BE2C (cell line): ENCODE measurements at places on chromosomes 13 and 19.
A peak's percentile ranks its signal among the peaks of the same experiment; 100 is the strongest.

DNA sequence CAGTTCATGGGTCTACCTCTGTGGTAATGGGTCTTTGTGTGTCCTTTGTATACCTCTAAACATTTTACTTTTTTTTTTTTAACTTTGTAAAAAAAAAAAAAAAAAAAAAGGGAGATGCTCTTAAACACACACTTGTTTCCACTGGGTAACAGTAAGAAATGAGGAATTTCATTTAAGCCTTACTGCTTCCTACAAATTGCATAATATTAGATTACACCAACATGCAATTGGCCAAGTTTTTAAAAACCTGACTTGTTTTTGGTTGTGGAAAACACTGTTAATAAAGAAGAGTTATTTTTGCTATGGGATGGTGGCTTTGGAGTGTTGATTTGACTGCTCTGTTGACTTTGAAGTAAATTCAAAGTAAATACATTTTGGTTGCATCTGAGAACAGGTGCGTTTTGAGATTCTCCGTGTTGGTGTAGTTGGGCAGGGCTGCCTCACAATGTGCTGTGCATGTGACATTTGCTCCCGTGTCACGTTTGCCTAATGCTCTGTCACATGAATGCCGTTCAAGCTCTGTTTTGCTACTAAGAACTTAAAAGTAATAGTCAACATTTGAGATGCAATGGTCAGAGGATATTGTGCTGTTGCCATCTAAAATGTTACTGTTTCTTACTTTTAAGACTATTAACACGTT lies 202.4 kb downstream of the LMO7 start:
- no peak for DNase-seq

- DNase-seq: no peak
Measured at GRCh38 chr13:93455861-93456260, 229.3 kb downstream of the GPC6 start.

GRCh38 chr13:23212671-23213070 lies 31.9 kb downstream of the SGCG start:
- no peak for DNase-seq

DNA sequence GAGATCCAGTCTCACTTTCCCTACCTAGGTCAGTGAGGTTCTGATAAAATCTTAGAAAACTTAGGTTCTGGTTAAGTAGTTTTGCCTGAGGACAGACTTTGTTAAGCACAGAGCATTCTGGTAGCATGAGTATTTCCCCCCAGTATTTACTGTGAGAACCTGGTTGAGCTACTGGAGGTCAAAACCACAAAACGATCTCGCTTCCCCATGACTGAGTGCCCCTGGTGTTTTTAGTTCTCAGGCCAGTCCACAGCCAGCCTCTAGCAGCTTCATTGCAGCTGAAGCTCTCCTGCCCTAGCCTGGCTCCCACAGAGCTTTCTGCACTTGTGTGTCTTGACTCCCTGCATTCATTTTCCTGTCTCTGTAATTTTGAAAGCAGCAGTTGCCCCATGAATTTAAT lies 1138.2 kb downstream of the UQCRFS1 start:
- no peak for DNase-seq

- DNase-seq: no peak
Measured at GRCh38 chr19:50836543-50837195, 3.3 kb upstream of the KLK15 start.

GRCh38 chr19:5987077-5987818 lies 9.3 kb upstream of the RANBP3 start:
- DNase-seq: peak; percentile 76

GRCh38 chr13:29855009-29855408 lies 4.6 kb upstream of the UBL3 start:
- DNase-seq: no peak

- DNase-seq: no peak
Measured at GRCh38 chr13:80560609-80561008, 219.7 kb upstream of the SPRY2 start.

DNA sequence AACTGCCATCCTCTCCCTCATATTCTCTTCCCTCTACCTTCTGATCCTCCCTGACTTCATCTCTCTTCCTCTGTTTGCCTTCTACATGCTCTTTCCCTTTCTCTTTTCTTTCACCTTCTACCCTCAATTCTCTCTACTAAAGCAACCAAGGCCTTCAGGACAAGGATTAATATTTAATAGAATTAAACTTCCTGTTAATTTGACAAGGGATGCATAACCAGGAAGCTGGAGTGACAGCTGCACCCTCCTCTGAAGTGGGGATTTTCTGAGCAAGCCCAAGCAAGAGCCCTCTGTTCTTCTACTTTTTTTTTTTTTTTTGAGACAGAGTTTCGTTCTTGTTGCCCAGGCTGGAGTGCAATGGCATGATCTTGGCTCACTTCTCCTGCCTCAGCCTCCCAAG lies 63.4 kb upstream of the MED4 start:
- DNase-seq: no peak

GRCh38 chr19:4320419-4320818 lies 16.0 kb downstream of the FSD1 start:
- no peak for DNase-seq

- no peak for DNase-seq
Measured at GRCh38 chr13:50006426-50007135, 8.7 kb upstream of the KCNRG start.

GRCh38 chr13:114144606-114145244 lies 12.3 kb upstream of the RASA3 start:
- no peak for DNase-seq

- no peak for DNase-seq
Measured at GRCh38 chr19:43695985-43696704, 19.7 kb upstream of the IRGC start.

GRCh38 chr19:37975596-37976515 lies 68.8 kb downstream of the SIPA1L3 start:
- DNase-seq: no peak

DNA sequence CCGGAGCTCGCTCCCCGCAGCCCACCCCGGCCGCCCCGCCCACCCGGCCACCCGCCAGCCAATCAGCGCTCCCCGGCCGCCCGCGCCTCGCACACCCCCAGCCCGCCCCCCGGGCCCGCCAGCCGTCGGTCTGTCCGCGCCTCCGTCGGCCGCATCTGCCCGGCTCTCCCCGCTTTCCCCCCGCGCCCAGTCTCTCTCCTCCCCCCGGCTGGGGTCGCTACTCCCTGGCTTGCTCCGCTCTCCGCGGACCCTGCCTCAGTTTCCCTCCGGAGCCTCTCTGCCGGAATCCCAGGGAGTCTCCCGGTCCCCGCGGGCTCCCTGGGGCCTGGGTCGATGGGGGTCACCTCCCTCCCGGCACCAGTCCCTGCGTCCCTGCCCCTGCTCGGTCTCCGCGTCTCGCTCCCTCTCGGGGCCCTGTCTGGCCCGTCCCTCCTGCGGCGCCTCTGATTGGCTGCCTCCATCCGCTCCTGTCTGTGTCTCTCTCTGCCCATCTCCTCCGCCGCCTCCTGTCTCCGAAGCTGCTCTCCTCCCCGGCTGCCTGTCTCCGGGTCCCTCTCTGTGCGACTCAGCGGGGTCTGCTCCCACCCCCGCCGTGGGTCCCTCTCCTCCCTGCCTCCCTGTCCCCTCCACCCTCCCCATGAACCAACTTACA lies 484 bp downstream of the IL11 start:
- peak; percentile 85 for DNase-seq
